ENCODE measurements at places on chromosomes 5 and 9.

DNA sequence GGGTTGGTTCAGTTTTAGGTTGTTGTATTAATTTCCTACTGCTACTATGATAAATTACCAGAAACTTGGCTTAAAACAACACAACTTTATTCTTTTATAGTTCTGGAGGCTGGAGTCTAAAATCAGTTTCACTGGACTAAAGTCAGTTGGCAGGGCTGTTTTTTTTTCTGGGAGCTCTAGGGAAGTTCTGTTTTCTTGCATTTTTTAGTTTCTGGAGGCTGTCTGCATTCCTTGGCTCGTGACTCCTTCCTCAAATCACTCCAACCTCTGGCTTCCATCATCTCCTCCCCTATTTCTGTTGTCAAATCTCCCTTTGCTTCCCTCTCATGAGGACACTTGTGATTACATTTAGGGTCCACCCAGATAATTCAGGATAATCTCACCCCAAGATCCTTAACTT, 51.3 kb upstream of the SUB1 start:
- peak; percentile 38 for DNase-seq

DNA sequence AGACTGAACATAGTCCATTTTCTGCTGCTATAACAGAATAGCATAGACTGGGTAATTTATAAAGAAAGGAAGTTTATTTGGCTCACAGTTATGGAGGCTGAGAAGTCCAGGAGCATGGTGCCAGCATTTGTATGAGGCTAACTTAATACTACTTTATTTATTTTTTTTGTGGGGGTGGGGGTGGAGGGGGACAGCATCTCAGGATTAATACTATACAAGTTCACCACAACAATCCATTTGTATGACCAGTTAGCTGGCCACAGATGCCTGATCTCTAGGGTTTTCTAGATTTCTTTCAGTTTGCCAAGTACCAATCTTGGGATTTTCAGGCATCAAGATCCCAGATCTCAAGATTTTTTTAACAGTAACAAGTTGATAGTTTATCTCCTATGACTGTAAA, 20.3 kb downstream of the ANGPTL2 start:
- DNase-seq: peak; percentile 30

GRCh38 chr5:100898504-100899346, 4.4 kb downstream of the ST8SIA4 start:
- DNase-seq: no peak

DNA sequence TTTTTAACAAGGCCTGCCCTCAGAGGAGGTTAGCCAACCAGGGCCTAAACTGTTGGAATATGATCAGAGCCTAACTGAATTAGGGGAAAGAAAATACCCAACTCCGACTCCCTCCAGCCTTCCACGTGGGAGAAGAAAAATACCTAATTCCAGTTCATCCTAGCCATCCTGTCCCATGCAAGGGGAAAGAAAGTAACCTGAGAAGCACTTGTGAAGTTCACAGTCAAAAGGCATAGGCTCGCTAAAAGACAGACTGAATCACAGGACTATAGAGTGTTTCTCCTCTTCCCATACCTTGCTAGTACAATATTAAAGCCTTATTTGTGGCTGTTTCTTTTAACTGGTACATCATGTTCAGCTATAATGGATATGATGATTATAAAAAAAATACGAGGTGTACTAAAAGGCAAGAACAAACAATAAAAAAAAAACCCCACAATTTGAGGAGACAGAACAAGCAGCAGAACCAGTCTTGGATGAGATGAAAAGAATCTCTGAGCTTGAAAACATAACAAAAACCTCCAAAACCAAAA, 18.0 kb upstream of the ATP10B start:
- no peak for DNase-seq

GRCh38 chr5:155532621-155533311, 519.2 kb downstream of the KIF4B start:
- DNase-seq: no peak

DNA sequence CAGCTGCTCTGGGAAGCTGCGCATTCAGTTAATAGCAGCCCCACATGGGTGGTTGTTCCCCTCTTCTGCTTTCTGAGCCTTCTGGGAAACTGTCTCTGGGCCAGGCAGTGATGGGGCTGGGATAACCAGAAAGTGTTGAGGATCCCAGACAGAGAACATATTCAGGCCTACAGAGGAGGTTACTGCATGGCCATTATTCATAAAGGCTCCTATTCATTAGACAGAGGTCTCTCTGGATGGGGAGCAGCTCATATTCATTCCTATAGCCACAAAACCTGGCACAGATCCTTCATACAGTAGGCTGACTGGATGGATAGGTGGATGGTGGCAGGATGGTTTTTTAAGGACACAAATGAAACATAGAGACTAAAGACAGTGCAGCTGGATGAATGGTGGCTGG, 76.3 kb downstream of the HSPA4 start:
- DNase-seq: no peak

- DNase-seq: no peak
Measured at GRCh38 chr9:113516840-113517577, 53.5 kb downstream of the RGS3 start.

GRCh38 chr9:91935066-91935749, 14.8 kb downstream of the ROR2 start:
- DNase-seq: no peak

DNA sequence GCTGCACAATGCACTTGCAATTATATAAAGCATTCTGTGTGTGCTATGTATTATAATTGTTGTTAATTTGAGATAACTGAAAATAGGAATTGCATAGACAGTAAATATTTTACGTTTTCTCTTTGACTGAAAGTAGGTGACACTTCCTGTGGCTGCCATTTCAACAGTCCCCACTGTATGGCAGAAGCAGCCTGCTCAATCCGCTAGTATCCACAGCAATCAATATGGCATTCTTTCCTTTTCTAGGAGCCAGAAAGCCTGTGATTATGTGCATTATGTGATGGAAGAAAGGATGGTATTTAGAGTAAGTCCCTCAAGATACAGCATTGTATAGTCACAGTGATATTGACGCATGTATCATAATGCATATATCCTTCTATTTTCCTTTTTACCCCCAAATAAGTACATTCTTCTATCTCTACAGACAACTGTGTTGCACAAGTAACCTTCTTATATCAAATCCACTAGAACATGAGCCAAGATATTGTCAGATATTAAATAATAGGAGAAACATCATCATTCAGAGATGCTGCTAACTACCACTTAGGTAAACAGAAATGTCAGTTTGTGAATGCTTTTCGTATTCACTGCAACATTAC, 59.7 kb downstream of the CARTPT start:
- DNase-seq: peak; percentile 25

DNA sequence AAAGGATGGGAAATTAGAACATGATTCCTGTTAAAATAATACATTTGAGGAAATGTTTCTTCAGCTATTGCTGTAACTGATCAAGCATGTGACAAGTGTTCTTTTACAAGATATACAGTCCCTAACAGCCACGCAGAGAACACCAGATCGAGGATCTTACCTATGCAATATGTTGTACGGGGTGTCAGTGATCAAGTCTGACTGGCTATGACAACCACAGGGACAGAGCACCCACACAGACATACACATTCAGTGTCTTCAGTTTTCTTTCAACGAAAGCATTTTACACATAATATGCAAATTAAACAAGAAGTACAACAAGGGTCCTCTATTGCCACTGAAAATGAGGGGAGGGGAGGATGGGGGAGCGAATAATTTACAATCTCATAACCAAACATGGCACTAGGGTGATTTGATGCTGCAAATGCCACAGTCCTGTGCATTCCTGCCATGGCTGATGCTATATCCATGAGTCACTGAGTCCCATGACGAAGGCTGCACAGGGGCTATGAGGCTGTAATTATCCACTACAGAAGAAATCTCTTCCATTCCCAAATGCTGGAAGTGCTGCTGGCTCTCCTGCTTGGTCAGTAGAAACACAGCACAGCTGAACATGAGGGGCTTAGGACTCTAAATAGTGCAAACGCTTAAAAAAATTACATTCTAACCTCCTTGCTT, 118.2 kb downstream of the KLHL3 start:
- peak; percentile 40 for DNase-seq

DNA sequence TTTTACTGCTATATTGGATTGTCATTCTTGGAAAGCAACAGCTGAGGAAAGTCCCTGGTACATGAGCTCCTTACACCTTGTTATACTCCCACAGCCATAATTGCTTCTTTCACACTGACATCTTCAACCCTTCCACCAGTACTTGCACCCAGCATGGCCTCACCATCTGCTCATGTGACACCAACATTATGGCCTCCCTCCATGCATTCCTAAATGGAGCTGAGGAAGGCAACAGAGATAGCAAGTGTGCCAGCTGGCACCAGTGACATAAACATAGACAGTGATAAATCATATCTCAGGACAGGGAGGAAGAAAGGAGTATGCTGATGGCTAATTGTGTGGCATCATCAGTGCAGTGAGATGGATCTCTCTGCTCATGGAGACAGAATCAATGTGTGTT, 119.5 kb downstream of the BAAT start:
- no peak for DNase-seq

GRCh38 chr9:108951578-108951977, 17.4 kb downstream of the ABITRAM start:
- no peak for DNase-seq

- peak; percentile 7 for DNase-seq
Measured at GRCh38 chr9:120438836-120439546, 141.0 kb downstream of the CDK5RAP2 start.

- DNase-seq: no peak
Measured at GRCh38 chr5:94778732-94779131, 160.3 kb downstream of the SLF1 start.

DNA sequence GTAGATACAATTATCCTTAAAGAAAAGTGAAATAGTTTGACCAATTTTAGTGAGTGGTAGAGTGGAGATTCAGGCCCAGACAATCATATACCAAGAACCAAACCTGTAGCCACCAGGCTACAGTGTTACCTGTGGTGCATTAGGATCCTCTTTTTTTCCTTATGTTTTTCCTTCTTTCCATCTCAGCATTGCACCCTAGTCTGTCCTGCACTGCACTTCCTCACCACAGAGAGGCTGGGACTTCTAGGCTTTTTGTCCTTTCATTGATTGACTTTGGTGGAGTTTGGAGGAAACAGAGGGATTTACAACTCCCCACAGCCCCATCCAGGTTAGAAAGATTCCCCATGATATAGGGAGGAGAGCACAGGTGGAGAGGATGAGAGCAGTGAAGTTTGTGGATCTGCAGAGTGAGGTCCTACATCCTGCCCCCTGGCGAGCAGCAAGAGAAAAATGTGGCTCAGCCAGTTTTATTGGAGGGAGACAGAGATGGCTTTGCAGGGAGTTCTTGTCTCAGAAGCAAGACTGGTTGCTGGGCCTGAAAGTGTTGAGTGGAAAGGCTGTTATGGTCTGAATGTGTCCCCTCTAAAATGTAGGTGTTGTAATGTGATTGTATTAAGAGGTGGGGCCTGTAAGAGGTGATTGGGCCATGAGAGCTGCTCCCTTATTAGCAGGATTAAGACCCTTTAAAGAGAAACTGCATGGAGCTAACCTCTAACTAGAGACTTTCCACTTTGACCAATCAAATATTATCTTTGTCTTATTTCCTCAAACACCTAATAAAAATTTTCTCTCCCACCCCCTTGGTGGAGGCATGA, 36.2 kb downstream of the KIF4B start:
- no peak for DNase-seq

DNA sequence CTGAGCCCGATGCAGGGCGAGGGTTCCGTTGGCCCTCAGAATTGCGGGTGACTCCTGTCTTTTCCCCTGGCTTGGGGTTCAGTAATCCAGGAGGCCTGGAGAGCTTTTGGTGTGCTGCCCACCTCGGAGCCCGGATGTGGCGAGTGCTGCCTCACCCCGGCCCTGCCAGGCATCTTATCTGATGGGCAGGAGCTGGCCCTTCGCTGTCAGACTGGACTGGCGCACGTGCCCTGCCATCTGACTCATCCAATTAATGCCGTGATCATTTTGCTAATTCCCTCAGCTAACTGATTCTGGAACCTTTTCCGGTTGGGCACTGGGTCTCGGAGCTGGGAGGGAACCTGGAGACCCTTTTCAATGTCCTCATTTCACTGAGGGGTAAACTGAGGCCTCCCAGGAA, 34.6 kb downstream of the RXRA start:
- peak; percentile 47 for DNase-seq

- DNase-seq: no peak
Measured at GRCh38 chr5:56861893-56862485, 46.6 kb downstream of the MAP3K1 start.

DNA sequence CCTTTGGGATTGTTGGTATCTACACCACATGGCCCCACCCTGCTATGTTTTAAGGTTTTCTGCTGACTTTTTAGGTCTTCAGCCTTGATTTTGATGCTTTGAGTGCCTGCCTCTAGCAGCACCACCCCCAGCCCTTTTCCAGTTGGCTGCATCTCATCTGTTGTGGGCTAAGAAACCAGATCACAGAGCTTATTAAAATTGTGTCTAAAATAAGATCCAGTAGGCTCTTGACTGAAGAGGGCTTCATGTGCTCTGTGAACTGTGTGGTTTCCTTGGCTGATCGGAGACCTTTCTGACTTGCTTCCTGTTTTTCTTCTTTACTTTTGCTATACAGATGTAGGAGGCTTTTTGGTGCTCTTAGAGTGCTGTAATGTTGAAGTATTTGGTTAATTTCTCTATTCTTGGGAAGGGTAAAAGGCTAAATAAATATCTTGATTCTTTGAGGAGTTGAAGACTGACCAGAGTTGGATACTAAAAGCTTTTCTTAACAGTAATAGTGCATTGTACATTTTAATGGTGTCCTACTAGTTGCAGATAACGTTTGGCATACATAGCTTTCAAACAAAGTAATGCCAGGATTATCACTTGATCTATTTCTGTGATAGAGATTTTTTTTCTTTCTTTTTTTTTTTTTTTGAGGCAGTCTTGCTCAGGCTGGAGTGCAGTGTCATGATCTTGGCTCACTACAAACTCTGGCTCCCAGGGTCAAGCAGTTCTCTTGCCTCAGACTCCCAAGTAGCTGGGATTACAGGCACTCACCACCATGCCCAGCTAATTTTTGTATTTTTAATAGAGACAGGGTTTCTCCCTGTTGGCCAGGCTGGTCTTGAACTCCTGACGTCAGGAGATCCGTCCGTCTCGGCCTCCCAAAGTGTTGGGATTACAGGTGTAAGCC, 4.5 kb downstream of the UBE2D2 start:
- peak; percentile 26 for DNase-seq

GRCh38 chr5:53237876-53238275, 128.3 kb upstream of the MOCS2 start:
- no peak for DNase-seq

GRCh38 chr9:123715258-123715657, 214.7 kb downstream of the DENND1A start:
- DNase-seq: no peak

GRCh38 chr9:102206432-102206831, 468.0 kb upstream of the GRIN3A start:
- no peak for DNase-seq

DNA sequence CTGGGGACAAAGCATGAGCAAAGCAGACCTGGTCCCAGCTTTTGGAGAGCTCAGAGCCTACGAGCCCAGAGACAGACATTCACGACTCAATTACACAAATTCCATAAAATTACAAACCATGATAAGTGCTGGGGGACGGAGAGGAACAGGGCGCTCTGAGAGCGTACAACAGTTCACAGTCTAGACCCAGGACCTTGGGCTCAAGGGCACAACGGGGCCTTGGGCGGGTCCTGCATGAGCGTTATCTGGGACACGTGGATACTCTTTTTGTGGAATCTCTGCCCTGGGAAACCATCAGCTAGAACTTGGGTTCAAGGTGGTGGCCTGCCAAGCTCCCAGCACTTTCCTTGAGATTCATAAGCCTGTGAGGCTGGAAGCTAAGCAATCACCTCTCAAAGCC, 9.4 kb upstream of the ANXA6 start:
- DNase-seq: no peak

GRCh38 chr5:80508844-80509243, 20.9 kb downstream of the FAM151B start:
- DNase-seq: no peak

- DNase-seq: no peak
Measured at GRCh38 chr5:126119887-126120442, 303.2 kb upstream of the GRAMD2B start.

- peak; percentile 71 for DNase-seq
Measured at GRCh38 chr9:76458903-76459693, at the start of gene GCNT1. GCNT1 (plus strand) TSS chr9:76459182; CDS start chr9:76502382, 43,200 bp downstream.
